T-cell (primary cell): ENCODE measurements at places on chromosomes 3 and 15.

- DNase-seq: no peak
Measured at GRCh38 chr3:126527455-126528211, 3.7 kb downstream of the CHST13 start.

- DNase-seq: no peak
Measured at GRCh38 chr3:151483488-151483887, 22.6 kb upstream of the IGSF10 start.

- DNase-seq: no peak
Measured at GRCh38 chr3:131933665-131934064, 101.1 kb downstream of the CPNE4 start.

DNA sequence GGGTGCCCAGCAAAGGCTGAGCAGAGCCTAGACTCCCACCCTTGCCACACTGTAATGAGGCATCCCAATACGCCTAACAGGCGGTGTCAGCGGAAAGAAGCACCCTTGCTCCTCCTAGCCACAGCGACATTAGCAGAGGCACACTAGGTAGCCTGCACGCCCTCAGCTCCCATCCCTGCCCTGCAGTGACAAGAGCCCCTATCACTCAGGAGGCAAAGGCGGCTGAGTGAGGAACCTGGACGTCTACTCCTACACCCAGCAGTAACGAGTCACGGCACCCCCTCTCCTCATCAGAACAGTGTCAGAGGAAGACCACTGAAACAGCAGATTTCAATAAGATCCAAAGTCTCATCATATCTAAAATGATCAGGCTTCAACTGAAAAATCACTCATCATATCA lies 12.0 kb upstream of the MAP6D1 start:
- no peak for DNase-seq

- no peak for DNase-seq
Measured at GRCh38 chr3:53401154-53401553, 53.8 kb upstream of the DCP1A start.

- no peak for DNase-seq
Measured at GRCh38 chr3:132378846-132379245, 38.5 kb upstream of the DNAJC13 start.

DNA sequence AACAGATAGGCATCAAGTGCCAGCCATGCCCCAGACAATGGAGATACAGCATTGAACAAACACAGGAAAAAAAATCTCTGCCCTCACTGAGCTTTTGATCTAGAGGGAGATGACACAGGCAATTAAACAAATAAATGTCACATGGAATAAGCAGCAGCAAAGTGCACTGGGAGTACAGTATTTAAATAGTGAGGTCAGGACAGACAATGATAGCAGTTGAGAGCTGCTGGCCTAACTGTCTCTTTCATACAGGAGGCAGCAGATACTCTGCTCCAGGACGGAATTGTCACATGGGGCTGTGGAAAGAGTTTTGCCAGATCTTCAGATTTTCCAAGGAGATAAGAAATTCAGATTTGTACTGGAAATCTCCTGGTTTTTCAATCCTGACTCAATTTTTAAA lies 241.3 kb downstream of the THRB start:
- DNase-seq: no peak

DNA sequence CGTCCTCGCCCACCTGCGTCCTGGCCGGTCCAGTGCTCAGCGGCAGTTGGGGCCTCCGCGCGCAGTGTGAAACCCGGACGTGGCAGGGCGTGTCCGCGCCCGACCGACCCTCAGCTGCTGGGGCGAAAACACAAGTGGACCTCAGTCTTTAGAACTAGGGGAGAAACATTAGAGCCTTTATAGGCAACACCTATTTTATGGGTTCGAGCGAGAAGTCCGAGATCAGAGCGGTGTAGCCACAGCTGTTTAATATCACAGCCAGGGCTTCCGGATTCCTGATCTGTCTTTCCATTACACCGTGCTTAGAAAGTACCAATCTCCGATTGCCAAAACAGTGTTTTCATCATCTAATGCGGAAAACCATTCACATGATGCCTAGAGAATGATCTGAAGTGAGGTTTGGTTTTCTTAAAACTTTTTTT lies 506 bp downstream of the RAD51 start:
- no peak for DNase-seq

- DNase-seq: no peak
Measured at GRCh38 chr15:64343222-64343621, 12.8 kb downstream of the CSNK1G1 start.

DNA sequence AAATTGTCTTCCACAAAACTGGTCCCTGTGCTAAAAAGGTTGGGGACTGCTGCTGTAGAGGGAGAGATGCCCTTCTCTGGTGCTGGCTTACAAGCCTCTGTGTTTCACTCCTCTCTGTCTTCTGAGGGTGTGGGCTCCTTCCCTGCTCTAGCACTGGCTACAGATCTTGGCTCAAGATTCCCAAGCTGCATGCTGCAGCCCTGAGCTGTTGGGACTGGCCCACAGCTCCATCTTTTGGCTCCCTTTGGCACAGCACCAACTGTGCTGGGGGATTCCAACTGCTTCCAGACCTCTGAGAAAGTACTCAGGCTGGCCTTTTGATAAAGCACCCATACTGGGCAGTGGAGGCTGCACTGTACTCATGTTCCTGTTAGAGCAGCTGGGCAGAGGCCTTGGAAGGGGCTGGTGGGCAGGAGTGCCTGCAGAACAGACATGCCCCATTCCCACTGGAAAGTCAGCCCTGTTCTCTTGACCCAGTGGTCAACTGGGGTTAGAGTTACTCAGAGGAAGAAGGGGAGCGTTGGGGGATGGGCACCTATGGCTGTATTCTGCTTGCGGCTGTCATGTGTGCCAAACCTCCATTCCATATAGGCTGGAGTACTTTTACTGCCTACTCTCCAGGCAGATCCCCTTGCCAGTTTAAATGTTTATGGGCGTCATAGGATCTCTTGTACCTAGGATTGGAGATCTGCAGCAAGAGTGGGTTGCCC lies 55.7 kb downstream of the GALK2 start:
- no peak for DNase-seq

GRCh38 chr15:68310178-68310803 lies 32.7 kb downstream of the FEM1B start:
- DNase-seq: no peak

DNA sequence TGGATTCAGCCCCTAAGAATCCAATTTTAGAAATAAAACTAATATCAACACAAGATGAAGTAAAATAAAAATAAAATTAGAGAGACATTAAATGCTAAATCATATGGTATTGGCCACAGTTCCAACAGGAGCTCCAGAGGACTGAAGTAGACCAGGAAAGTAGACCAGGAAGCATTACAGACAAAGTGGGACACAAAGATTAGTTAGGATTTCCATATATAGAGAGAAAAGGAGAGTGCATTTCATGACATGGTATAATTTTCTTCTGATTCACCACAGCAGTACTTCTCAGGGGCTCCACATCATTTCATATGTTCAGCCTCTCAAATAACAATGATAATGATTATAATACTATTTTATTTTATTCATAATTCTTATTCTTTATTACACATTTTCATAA lies 18.3 kb downstream of the FGF7 start:
- DNase-seq: no peak

GRCh38 chr3:132623646-132624045 lies 26.6 kb downstream of the ACKR4 start:
- no peak for DNase-seq

GRCh38 chr15:40361640-40362039 lies 3.6 kb downstream of the DISP2 start:
- no peak for DNase-seq
